MCF 10A (cell line): ENCODE measurements at places on chromosomes 5 and 9. TPM values are rescaled to one million over a fixed set of nuclear protein-coding genes. Genes with fewer than 3 reads are reported as not detected.

- peak within 1 kb of the TSS; percentile 91 for H3K27ac ChIP-seq
- no peak for DNase-seq
- no peaks in the 10 kb centered on the region for H3K27me3 ChIP-seq
- no peaks in the 10 kb centered on the region for H3K36me3 ChIP-seq
- peak within 1 kb of the TSS; percentile 89 for H3K4me3 ChIP-seq
These were observed at the start of gene NEK6 for GRCh38 chr9:124257844-124258606. NEK6 (plus strand) TSS chr9:124257949; CDS start chr9:124301965, 44,016 bp downstream.

DNA sequence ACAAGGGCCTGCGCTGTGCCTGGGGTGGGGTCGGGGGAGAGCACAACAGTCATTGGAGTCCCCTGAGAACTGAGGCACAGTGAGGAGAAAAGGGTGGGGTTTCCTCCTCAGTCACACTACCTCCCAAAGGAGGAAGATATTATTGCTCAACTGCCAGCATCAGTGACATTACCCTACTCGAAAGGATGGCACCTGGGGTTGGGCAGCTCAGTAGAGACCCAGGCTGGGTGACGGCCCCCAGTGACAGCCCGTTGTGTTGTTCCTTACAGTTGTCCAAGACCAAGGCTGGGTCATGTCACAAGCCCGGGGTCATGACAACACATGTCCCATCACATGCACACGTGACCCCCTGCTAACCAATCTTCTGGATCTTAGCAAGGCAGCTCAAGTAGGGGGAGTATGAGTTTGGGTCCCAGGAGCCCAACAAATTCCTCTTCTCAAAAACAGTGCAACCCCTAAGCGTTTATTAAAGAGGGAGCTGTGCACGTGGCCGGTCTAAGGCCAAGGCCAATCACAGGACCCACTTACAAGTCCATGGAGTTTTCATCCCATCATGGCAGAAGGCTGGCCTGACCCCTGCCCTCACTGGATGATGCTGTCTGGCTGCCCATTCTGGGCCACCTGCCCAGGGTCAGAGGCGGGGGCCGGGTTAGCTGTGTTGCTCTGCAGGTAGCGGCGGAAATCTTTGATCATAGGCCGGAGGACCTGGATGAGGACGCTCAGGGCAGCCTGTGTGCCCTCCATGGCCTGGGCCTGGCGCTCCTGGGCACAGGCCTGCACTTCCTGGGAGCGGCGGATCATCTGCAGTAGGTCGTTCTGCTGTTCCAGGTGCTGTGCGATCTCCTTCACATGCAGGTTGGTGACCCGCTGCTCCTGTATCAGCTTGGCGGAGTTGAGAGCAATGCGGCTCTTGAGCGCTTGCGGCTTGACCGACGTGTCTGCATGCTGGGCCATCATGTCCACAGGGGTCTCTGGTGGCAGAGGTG is 4.0 kb downstream of the NAIF1 start:
- peaks cover 10% of the 10 kb centered on the region for H3K36me3 ChIP-seq
- no peaks in the 10 kb centered on the region for H3K27me3 ChIP-seq
- H3K27ac ChIP-seq: no peak overlapping the region
- no peak for DNase-seq
- no peak overlapping the region for H3K4me3 ChIP-seq
- peaks cover 9% of the 10 kb centered on the region for H3K4me1 ChIP-seq

DNA sequence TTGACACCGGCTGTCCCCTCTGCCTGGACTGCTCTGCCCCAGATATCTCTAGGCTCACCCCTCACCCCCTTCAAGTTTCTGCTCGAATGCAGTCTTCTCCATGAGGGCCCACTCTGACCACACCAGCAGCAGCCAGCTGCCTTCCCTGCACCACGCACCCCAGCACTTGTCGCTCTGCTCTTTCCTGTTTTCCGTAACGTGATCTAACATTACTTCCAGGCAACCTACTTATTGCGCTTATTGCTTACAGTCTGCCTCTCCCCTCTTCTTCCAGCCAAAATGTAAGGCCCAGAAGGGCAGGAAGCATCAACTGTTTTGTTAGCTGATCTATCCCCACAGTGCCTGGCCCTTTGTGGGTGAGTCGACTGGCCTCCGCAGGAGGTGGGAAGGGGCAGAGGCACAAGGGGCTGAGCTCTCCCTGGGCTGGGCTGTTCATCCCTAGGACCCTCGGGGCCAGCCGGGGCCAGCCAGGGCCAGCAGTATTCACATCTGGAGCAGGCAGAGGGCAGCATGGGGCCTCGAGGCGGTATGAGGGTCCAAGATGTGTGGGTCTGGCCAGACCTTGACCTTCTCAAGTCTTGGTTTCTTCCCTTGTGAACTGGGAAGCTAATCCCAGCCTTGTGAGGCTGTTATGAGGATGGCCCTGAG is 11.6 kb upstream of the DBN1 start:
- peaks cover 28% of the 10 kb centered on the region for H3K36me3 ChIP-seq
- peaks cover 18% of the 10 kb centered on the region for H3K4me1 ChIP-seq
- DNase-seq: no peak
- peak overlapping the region; percentile 3 for H3K27ac ChIP-seq

- H3K4me3 ChIP-seq: no peak overlapping the region
- H3K27ac ChIP-seq: peak overlapping the region; percentile 68
- DNase-seq: peak; percentile 90
- no peaks in the 10 kb centered on the region for H3K27me3 ChIP-seq
- H3K4me1 ChIP-seq: peaks cover 27% of the 10 kb centered on the region
- H3K36me3 ChIP-seq: no peaks in the 10 kb centered on the region
These were observed 159.4 kb upstream of the NR3C1 start for GRCh38 chr5:143562935-143563334.

DNA sequence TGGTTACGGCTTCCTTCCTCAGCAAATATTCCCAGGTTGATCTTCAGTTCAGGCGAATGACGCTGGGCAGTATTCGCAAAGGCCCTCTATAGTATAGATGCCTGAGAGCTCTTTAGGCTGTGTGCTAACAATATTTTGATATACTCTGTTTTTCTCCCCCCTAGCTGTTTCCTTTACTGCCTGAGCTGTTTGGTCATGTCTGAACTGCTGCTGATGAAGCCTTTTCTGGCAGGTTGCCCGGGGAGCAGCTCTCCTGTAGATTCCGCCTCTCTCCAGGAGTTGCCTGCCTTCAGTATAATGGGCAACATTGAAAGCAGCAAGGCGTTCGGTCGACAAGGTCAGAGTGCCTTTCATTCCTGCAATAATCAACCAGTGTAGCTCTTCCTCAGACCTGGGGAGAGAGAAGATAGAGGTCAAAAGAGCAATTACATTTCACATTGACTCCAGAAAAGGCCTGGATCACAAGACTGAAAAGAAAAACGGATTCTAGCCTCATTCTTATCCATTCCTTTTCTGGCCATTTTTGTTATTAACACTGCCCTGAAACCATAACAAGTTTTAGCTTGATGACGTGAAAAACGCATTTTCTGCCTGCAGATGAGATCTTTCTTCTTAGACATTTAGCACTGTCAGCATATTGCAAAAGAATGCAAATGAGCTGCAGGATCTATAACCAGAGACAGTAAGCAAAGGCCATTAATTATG is 60.1 kb upstream of the ZNF608 start:
- H3K36me3 ChIP-seq: no peaks in the 10 kb centered on the region
- no peak overlapping the region for H3K4me3 ChIP-seq
- peak; percentile 96 for DNase-seq
- peaks cover 5% of the 10 kb centered on the region for H3K4me1 ChIP-seq

DNA sequence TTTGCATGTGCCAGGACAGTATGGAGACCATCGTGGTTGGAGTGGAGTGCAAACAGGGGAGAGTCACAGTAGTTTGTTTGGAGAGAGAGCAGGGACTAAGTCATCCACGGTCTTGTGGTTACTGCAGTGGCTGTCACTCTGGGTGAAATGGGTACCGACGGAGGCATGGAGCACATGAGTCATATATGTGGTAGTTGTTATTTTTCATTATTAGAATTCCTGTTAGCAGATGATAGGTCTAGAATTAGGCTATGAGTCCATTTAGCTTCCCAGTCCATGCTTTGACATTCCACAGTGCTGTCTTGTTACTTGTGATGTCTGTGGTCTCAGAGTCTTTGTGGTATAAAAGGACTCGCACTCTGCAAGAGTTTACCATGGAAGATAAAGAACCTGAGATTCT is 303.9 kb downstream of the DMRT2 start:
- no peaks in the 10 kb centered on the region for H3K36me3 ChIP-seq
- H3K27ac ChIP-seq: no peak overlapping the region
- DNase-seq: no peak
- peaks cover 11% of the 10 kb centered on the region for H3K4me1 ChIP-seq
- no peaks in the 10 kb centered on the region for H3K27me3 ChIP-seq
- no peak overlapping the region for H3K4me3 ChIP-seq

The AK8 gene
- total RNA-seq: 0.42 and 1.1 TPM in 2 replicates

The NAIF1 gene
- total RNA-seq: 15.8 and 17.1 TPM in 2 replicates

The NR6A1 gene
- total RNA-seq: 0.91 and 2.0 TPM in 2 replicates

The CTSV gene
- total RNA-seq: 1.9 and 2.8 TPM in 2 replicates
